ENCODE measurements at places on chromosomes 2 and 18.

GRCh38 chr2:145108959-145109710, 589.2 kb upstream of the ZEB2 start:
- DNase-seq = no peak

GRCh38 chr2:206856513-206856912, 82.8 kb upstream of the CPO start:
- DNase-seq = peak; percentile 80

DNA sequence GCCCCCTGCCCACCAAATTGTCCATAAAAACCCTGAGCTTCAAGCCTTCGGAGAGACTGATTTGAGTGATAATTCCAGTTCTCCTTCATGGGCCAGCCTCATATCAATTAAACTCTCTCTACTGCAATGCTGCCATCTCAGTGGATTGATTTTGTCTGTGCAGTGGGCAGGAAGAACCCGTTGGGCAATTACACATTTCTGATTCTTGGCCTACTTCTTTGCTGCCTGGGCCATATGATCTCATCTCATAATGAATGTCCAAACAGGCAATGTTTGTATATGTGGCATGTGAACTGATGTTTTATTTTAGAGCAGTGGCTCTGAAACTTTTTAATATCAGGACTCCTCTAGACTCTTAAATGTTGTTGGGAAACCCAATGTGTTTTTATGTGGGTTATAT, 101.2 kb upstream of the SLC38A11 start:
- DNase-seq = no peak

DNA sequence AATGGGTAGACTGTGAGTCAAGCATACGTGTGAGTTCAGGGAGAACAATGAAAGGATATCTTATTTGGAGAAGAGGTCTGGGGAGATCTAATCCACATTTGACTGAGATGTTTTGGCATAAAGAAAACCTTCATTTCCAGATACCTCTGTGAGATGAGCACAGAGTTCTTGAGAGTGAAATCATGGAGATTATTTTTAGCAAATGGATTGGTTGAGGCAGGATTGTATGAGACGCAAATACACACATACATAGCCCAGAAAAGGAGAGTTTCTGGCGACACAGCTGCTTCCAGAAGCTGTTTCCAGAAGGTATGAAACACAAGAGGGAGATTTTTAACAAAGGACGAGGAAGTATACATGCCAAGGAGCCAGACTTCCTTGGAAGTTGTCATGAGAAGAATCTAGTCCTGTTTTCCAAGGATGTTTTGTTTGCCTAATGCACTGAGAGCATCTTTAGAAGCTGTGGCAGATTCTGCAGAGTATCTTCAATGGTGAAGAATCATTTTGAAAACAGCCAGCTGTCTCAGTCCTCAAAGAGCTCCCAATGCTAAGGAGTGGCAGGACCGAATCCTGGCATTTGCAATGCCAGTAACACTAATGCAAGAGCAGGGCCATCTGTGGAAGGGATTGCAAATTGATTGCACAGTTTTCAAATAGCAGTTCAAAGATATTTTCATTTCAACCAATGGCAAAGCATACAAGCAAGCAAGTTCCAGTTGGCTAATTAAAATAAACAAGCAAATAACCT, 177.2 kb downstream of the SETBP1 start:
- DNase-seq = no peak

- DNase-seq = peak; percentile 42
These were observed 888.4 kb downstream of the TSN start for GRCh38 chr2:122643725-122644329.

DNA sequence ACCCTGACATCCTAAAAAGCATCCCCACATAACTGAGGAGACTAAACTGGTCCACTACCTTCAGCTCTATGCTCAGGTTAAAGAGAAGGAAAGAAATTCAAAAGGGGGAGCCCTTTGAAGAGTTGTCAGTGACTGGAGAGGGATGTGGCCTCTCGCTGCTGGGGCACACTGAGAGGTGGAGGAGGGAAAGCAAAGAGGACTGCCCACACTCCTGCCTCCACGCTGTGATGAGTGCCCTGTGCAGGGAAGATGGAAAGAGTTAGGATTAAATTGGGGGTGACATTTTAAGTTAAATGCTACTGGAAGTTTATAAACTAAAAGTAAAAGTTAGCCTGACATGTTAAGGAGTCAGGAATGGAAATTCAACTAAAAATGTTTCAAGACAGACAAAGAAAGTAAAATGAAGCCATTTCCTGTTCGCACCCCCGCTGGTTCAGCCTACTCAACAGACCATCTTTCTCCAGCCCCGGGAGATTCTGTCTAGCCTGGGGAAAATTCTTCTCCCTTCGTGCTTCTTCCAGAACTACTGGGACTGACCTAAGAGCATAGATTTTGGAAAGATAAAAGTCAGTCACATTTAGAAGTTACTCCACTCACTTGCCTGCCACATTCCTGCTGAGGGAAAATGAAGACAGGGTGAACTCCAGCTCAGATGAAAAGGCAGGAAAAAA, 17.8 kb upstream of the INO80C start:
- no peak for DNase-seq

- peak; percentile 12 for DNase-seq
These were observed 126.2 kb upstream of the LGALSL start for GRCh38 chr2:64327510-64328414.
